ENCODE measurements at places on chromosomes 11 and 22. TPM values are rescaled to one million over a fixed set of nuclear protein-coding genes. Genes with fewer than 3 reads are reported as not detected.
A peak's percentile ranks its signal among the peaks of the same experiment; 100 is the strongest.

GRCh38 chr11:116144387-116144958 lies 628.3 kb downstream of the BUD13 start:
- no peak overlapping the region for H3K4me3 ChIP-seq
- H3K27ac ChIP-seq = no peak overlapping the region
- no peak for DNase-seq

GRCh38 chr11:132357811-132358572 lies 987.6 kb downstream of the NTM start:
- no peaks in the 10 kb centered on the region for H3K27me3 ChIP-seq
- H3K4me1 ChIP-seq = no peaks in the 10 kb centered on the region
- no peaks in the 10 kb centered on the region for H3K36me3 ChIP-seq
- H3K4me3 ChIP-seq = no peak overlapping the region

DNA sequence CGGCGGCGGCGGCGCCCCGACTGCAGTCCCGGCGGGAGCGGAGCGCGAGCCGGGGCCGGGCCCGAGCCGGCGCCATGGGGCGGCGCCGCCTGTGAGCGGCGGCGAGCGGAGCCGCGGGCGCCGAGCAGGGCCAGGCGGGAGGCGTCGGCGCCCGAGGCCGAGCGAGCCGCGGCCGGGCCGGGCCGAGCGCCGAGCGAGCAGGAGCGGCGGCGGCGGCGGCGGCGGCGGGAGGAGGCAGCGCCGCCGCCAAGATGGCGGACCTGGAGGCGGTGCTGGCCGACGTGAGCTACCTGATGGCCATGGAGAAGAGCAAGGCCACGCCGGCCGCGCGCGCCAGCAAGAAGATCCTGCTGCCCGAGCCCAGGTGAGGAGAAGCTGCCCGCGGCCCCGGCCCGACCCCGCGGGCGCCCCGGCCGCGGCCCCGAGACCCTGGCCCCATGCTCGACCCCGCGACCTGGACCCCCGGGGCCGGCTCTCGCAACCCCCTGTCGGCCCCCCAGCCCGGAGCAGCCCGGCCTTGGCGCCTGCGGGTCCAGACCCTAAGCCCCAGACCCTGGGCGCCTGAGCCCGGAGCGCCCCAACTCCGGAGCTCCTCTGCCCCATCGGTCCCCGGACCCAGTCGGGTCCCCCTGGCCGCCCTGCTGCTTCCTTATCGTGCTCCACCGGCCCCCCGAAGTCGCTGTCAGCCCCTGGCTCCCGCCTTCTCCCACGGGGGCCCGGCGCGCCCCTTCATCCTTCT lies at the start of gene GRK2:
Gene GRK2 (plus strand): TSS at position 25 of the 739 bp plus-strand sequence. CDS start 227 bp downstream, at position 252.
- peaks cover 5% of the 10 kb centered on the region for H3K4me1 ChIP-seq
- no peak for DNase-seq
- peak within 1 kb of the TSS; percentile 98 for H3K27ac ChIP-seq
- H3K27me3 ChIP-seq = no peaks in the 10 kb centered on the region

- H3K4me1 ChIP-seq = no peaks in the 10 kb centered on the region
- no peaks in the 10 kb centered on the region for H3K27me3 ChIP-seq
- no peak for DNase-seq
- no peak overlapping the region for H3K4me3 ChIP-seq
- no peaks in the 10 kb centered on the region for H3K36me3 ChIP-seq
- H3K27ac ChIP-seq = no peak overlapping the region
Observed at GRCh38 chr11:11251394-11251970, 101.6 kb downstream of the CSNK2A3 start.

GRCh38 chr11:119315131-119316015 lies 1.6 kb downstream of the MCAM start:
- no peaks in the 10 kb centered on the region for H3K27me3 ChIP-seq
- H3K4me3 ChIP-seq = peak overlapping the region; percentile 60
- peak overlapping the region; percentile 95 for H3K27ac ChIP-seq

GRCh38 chr11:43852057-43852636 lies 28.5 kb upstream of the ALKBH3 start:
- H3K27me3 ChIP-seq = no peaks in the 10 kb centered on the region
- H3K4me3 ChIP-seq = no peak overlapping the region
- no peaks in the 10 kb centered on the region for H3K4me1 ChIP-seq
- no peaks in the 10 kb centered on the region for H3K36me3 ChIP-seq
- peak; percentile 71 for DNase-seq

Gene ANGPTL5
- 9.6 TPM for total RNA-seq

Gene CELSR1
- 2.0 TPM for total RNA-seq

Gene UBQLN3
- 1.5 TPM for total RNA-seq

Gene PPP2R5B
- total RNA-seq = 20.5 TPM

Gene SSTR3
- total RNA-seq = not detected

Gene SERPING1
- total RNA-seq = 826 TPM
